ENCODE measurements at places on chromosomes 3 and 15.

- DNase-seq: no peak
Measured at GRCh38 chr3:190854062-190854461, 8.4 kb downstream of the GMNC start.

DNA sequence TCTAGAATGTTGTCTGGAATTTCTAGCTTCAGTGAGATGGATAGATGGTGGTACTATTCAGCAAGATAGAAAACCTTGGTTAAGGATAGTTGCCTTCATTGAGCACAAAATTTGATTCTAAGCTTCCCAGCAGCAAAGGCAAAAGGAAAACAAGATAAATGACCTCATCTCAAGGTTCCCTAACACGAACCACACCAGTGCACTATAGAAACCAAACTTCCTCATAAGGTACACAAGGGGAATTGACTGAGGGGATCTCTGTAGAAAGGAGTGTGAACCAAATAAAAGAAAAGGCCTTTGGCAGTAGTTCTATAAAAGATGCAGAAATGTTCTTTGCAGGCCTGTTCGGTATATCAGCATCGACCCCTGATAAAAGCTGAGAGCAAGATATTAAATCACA is 288.9 kb downstream of the SHQ1 start:
- DNase-seq: no peak

GRCh38 chr3:106913111-106913698 is 464.0 kb upstream of the CCDC54 start:
- no peak for DNase-seq

DNA sequence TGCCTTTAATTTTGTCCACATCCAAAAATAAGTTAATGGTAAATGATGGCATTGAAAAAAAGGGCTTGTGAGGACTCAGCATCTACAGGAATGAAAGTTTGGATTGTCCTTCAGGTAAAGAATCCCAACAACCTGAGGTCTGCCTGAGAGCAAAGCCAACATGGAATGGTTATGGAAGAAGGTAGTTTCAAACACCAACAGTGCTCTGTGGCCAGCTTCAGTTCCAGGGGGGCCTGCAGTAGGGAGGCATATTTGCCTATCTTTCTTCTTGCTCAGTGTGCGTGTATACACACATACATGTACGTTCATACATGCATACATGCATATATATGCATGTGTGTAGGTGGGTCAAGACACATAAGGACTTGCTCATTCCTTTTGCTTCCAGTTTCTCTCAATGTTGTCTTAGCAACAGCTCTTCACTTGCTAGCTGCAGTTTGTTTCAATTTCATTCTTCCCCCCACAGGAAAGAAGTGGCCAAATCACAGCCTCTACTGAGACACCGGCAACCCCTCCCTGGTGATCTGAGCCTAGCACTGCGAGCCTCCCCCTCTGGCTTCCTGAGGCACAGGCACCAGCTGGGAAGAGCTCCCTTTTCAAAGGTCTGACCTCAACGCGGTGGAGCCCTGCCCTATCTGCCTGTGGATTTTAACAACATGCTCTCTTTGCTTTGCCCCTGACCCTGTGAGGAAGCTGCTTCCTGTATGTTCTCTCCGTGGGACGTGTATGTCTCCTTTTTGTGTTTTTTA is 146.2 kb downstream of the KLF13 start:
- DNase-seq: peak; percentile 27

- DNase-seq: no peak
Measured at GRCh38 chr15:48996276-48996675, 32.6 kb upstream of the SHC4 start.

- DNase-seq: no peak
Measured at GRCh38 chr3:81268526-81268925, 492.9 kb downstream of the GBE1 start.

GRCh38 chr3:24111711-24112110 is 166.6 kb downstream of the NR1D2 start:
- DNase-seq: no peak

- no peak for DNase-seq
Measured at GRCh38 chr3:8441969-8442559, 59.6 kb upstream of the LMCD1 start.

DNA sequence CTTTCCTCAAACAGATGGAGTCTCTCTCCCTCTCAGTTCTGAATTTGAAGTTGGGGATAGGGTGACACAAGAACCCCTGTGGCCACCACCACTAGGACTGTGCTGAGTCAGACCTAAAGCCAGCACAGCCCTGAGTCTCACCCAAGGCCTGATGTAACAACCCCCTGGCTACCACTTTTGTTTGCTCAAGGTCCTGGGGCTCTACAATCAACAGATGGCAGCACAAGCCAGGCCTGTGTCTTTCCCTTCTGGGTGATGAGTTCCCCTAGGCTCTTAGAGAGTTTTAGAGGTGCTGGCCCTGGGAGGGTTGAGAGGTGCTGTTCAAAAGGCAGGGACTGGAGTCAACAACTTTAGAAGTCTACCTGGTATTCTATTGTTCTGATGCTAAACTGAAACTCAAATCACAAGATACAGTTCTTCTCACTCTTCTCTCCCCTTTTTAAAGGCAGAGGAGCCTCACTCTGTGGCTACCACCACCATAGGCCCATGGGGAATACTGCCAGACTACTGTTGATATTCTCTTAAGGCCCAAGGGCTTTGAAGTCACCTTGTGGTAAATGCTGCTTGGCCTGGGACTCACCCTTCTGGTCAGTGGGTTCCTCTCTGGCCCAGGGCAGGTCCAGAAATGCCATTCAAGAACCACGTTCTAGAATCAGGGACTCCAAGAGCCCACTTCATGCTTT is 6.5 kb downstream of the OR5K4 start:
- DNase-seq: peak; percentile 2

GRCh38 chr3:134054881-134055280 is 25.2 kb upstream of the SLCO2A1 start:
- no peak for DNase-seq

DNA sequence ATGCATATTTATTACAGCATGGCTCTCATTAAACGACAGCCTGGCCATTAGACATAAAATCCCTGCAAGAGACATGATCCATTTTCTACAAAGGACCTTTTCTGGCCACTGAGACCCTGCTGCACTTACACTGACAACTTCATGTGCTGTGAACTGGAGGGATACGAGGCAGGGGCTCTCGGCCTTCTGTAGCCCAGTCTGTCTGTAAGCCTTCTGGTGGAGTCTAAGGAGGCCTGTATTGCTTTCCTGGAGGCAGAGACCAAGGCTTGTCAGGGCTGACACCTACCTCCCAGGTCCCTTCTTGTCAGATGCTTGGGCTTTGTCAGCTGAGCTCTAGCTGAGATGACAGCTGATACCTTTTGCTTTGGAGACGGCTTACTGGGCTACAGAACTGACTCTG is 776.9 kb upstream of the ARPP21 start:
- DNase-seq: no peak

DNA sequence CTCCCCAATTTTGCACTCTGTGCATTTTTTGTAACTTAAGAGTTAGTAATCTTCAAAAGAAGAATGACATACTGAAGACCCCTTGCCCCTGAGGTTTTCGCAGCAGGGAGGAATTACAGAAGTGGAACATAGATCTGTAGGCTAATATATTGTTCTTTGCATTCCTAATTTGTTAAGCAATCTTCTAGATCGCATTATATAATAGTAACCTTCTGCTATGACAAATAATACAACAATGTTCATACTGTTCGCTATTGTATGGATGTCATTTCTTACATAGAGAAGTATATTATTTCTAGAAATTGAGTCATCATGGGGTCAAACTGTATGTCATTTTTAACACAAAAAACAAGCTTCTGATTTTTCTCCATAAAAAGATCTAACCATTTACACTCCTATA is 95.8 kb upstream of the TGFBR2 start:
- no peak for DNase-seq

GRCh38 chr3:31922962-31923361 is 58.1 kb downstream of the OSBPL10 start:
- no peak for DNase-seq

DNA sequence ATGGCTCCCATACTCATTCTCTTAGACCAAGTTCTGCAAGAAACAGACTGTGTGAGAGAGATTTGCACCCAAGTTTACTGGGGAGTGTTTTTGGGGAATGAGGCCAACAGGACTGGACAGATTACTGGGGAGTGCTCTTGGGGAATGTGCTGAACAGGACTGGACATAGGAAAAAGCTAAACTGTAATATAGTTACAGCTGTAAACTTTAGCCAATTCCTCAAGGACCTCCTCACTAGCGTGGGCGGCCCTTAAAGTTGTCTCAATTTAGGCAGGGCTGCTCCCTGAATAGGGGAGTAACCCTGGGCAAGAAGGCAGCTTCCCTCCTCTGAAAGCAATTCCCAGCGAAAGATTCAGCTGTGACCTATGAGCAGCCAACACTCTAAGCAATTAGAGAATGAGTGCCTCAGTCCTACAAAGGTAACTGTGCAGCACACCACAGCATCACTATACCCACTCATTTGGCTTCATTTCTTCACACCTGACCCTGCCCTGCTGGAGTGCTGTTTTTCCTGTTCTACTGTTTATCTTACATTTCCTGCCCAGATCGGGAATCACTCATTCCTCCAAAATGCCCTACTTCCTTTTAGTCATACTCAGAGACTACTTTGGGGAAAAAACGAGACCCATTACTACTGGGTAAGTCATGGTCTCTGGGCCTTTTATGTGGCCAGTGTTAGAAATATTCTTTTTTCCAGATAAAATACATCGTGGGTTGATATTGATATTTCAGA is 41.3 kb upstream of the TRIM42 start:
- DNase-seq: no peak

DNA sequence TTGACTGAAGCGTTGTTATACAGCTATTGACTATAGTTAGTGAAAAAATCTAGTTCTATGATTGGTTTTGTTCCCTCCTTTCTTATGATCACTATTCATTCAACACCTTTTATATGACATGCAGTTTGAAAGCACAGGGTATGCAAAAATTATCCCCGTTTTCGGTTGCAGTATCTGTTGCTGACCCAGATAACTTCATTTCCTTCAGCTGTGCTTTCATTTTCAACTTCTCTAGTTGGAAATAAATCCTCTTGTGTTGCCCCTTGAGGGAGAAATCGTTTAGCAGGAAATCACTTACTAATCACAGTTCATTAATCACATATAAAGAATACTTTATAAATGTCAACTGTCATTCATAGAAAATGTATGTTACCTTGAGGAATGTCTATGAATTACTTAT is 55.1 kb downstream of the MBNL1 start:
- DNase-seq: no peak
